HEK293T (cell line): ENCODE measurements at places on chromosomes 12 and 14.

DNA sequence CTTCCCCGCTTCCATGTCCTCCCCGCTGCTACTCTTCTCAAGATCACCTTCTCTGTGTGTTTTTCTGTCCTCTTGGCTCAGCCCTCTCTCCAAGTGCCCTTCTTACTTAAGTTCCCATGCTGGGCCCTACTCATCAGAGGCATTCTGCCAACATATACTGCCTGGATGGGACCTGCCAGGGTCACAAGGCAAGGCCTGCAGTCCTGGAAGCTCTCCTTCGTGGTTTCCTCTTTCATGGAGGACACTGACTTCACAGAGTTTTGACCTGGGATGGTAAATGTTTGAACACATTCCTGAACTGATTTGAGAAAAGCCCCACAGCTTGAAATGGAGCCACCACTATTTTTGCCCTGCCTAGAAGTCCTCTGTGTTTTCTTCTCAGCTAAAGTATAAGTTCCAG, 140.9 kb downstream of the TMEM30B start:
- no peak for DNase-seq

DNA sequence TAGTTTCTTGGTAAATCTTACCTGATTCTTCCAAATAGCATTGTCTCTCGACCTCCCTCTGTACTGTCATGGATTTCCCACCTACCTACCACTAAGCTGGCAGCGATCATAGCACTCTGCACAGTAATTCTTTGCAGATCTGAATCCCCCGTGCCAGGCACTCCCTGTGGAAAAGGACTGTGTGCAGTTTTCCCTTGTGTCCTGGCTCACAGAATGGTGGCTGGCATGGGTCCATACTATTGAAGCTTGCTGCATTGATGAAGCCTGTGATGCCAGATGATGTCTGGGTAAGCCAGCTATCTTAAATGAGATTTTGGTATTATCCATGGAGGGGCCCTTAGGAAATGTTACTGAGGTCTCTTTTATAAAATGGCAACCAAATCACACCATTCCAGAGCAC, 135.7 kb downstream of the RPAP3 start:
- DNase-seq: no peak

- no peak for DNase-seq
Measured at GRCh38 chr12:10672231-10672868, 1.5 kb downstream of the STYK1 start.

GRCh38 chr14:37466003-37466622, 128.9 kb downstream of the FOXA1 start:
- DNase-seq: no peak

GRCh38 chr12:39622306-39622705, 2.7 kb upstream of the ABCD2 start:
- no peak for DNase-seq

GRCh38 chr12:77005611-77006098, 59.7 kb downstream of the E2F7 start:
- DNase-seq: no peak

DNA sequence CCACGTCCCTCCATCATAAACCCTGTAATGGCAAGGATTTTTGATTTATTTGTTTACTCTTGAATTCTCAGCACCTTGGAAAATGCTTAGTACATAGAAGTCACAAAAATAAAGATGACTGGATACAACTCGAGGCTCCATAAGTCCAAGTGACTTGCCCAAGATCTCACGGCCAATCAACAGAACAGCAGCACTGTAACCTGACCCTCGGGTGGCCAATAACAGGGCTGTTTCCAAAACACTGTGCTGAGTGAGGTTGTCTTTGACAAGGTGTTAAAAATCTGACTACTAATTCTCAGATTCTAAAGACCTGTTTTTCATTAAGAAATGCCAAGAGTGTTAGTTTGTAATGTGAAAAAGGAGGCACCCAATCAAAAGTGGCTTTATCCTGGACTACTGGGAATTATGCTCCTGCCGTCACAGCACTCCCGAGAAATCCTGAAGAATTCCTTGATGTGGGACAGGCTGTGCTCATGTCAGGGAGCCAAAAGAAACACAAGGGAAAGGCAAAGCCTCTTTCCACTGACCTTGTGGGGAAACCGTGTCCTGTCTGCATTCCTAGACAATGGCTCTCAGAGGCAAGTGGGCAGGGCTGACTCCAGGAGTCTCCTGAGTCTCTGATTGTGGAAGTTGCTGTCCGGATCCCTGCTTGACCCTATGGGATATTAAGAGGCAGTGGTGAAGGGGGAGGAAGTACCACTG, 204.7 kb upstream of the PELI2 start:
- no peak for DNase-seq

DNA sequence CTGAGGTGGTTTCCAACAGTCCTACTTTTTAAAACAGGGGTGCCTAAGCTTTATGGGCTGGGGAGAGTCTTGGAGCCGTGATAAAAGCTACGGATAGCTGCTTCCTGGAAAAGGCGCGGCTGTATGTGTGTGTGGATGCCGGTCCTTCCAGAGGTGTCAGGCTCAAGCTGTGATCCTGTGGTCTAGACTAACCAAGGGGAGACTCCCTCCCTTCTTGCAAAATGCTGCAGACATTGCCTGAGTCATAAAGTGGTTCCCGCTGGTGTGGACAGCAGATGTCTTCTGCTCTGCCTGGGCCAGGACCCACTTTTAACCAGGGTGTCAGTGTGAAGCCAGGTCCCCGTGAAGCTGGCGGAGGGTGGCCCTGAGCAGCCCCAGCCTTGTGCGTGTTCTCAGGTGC, 37.8 kb downstream of the CCDC92 start:
- DNase-seq: no peak

- no peak for DNase-seq
Measured at GRCh38 chr12:29599381-29599780, 101.9 kb upstream of the OVCH1 start.
